ENCODE measurements at places on chromosomes 16 and 17. TPM values are rescaled to one million over a fixed set of nuclear protein-coding genes. Genes with fewer than 3 reads are reported as not detected.

The SPATA32 gene
- not detected for total RNA-seq

- DNase-seq: no peak
Observed at GRCh38 chr16:19446300-19446846, 28.7 kb downstream of the TMC5 start.

The TP53TG3B gene
- not detected for total RNA-seq

The ZNF19 gene
- 3.3 TPM for total RNA-seq

The C17orf67 gene
- total RNA-seq: 1.7 TPM

The CETP gene
- total RNA-seq: not detected

DNA sequence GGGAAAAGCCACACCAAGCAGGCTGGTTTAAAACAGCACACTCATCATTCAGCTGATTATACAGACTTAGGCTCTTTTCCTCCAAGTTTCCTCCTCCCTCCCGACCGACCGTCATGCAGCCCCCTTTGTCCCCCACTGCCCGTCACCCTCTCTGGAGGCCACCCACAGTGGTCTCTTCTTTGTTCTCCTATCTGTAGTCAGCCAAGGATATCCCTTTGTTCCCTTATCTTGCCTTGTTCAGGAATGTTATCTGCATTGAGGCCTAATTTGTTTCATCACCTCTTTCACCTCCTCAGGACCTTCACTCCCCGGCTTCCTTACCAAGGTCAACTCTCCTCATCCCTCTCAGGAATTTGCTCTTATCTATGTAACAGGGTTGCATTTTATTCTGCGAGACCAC is 186.4 kb upstream of the CDH13 start:
- DNase-seq: no peak

The DOC2A gene
- 0.26 TPM for total RNA-seq

DNA sequence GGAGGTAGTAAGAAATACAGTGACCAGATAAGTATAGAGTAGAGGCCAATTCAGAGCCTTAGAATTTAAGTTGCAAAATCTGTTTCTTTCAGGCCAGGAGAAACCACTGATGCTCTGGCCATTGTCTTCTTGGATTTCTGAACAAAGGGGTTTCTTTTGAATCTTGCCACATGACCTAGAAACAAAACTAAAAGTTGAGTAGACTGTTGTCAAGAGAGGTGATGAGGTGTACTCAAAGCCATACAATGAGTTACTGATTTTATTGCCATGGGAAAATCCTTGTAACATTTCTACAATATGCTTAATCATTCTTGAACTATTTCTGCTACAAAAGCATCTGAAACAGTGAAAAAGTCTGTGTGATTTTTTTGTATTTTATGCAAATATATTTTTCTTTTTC is 881.3 kb downstream of the CDH11 start:
- DNase-seq: peak; percentile 5

GRCh38 chr17:28702752-28703150 is 8.9 kb downstream of the PROCA1 start:
- DNase-seq: no peak

DNA sequence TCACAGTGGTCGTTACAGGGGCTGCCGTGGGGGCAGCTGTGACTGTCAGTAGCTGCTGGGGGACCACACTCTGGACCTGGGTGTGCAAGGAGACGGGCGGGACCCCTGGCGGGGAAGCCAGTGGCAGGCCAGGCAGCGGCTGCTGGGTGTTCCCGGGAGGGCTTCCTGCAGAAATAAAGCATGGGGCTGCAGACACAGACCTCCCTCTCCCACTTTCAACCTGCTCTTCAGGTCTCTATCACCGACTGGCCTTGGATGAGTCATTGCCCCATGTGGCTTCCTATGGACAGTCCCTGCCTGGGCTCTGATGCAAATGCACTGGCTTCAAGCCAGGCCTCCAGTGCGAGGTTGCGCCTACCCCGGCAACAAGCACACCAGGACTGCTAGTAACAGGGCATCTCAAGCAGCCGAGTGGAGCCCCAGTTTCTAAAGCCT is 17.2 kb downstream of the SREBF1 start:
- DNase-seq: peak; percentile 87

DNA sequence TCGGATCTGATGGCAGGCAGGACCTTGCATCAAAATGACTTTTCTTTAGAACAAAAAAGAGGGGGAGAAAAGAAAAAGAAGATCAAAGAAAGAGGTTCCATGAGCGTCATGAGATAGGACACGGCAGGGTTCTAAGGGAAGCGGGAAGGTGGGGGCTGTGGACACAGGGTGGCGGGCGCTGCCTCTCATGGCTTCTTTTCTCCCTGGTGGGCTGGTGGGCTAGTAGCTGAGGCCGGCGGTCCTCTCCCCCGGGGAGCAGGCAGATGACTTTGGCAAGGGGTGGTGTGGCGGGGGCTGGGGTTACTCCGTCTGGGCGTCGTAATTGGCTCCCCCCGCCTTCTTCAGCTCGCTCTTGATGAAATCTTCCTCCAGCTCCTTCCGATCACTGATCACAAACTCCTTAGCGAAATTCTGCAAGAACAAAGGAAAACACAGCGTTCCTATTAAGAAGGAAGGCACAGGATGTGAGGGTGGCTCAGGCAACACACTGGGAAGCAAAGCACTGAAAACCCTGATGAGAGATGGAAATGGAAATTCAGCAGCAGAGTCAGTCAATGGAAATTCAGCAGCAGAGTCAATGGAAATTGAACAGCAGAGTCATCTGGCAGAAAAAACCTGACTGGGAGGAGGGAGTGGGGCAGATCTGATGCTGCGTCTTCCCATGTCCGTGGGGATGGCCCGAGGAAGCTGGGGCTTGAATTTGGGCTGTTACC is 51.2 kb downstream of the COTL1 start:
- DNase-seq: no peak

Data from fibroblast of lung (primary cell).